Stimulated activated CD8-positive, alpha-beta memory T cell treated with anti-CD3 and anti-CD28 coated beads, Interleukin-4, amount 100 ng/mL, for 1 hour (primary cell): ENCODE measurements at places on chromosomes 13 and 19.

- no peak for DNase-seq
Measured at GRCh38 chr13:52070929-52071523, 46.5 kb downstream of the UTP14C start.

DNA sequence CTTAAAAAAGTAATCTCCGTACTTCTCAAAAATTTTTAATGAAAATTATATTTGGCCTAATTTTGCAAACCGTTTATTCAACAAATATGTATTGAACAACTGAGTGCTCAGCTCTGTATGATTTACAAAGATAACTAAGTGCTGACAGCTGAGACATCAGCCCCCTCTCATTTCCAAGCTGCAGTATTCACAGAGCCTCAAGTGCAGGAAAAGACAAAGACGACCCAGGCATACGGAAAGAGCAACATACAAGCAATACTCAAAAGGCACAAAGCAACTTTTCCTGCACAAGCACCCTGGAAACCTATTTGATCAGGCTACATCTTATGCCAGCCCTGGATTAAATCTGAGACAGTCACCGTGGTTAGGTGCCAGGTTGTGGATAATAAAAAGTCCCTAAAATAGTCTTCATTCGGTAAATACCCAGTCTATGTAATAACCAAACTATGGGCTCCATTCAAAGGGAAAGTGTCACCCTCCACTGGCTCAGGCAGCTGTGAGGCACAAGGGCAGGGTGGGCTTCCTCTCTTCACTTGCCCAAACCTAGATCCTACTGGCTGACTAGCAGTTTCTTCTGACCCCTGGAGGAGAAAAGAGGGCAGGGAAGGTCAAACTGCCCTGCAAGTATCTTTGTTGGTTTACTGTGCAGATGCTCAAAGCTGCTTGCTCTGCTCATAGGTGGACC, 65.5 kb downstream of the TBC1D4 start:
- DNase-seq = no peak

DNA sequence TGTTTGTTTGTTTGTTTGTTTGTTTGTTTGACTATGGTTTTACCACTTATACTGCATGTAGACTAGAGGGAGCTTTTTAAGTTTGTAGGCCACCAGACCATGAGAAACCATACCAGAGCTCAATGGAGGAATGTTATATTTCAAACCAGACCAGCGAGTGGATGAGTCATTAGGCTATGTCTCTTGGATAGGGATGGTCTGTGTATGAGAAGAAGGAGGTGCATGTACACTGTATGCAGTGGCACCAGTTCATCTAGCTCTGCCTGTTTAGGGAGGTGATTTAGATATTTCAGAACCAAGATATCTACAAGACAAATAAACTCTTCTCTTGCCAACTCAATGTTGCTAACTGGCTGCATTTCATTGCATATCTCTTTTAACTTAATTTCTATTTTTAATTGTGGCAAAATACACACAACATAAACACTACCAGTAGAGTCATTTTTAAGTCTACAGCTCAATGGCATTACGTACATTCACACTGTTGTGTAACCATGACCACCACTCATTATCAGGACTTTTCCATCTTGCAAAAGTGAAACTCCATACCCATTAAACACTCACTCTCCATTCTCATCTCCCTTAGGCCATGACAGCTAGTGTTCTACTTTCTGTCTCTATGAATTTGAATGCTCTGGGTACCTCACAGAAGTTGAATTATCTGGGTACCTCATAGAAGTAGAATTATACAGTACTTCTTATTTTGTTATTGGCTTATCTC, 29.2 kb downstream of the SYDE1 start:
- no peak for DNase-seq

- peak; percentile 61 for DNase-seq
Measured at GRCh38 chr19:44689290-44690130, 9.4 kb upstream of the CEACAM16 start.

GRCh38 chr13:99977334-99977911, 4.2 kb upstream of the ZIC2 start:
- no peak for DNase-seq

DNA sequence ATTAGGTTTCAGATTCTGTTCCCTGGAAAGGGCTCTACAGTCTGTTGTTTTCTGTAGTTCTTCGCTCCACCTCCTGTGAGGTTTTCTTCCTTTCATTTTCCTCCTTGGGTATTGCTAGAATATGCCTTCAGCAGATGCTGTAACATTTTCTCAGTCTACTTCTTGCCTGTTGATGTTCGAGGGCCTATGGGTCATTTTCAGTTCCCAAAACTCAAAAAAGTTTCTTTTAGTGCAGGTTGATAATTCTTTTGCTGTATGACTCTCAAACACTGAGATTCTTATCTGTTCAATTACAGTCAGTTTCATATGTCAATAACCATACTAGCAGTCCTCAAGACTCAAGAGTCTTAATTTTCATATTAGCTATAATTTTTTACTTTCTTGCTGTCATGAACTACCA, 268.3 kb downstream of the RFC3 start:
- no peak for DNase-seq

DNA sequence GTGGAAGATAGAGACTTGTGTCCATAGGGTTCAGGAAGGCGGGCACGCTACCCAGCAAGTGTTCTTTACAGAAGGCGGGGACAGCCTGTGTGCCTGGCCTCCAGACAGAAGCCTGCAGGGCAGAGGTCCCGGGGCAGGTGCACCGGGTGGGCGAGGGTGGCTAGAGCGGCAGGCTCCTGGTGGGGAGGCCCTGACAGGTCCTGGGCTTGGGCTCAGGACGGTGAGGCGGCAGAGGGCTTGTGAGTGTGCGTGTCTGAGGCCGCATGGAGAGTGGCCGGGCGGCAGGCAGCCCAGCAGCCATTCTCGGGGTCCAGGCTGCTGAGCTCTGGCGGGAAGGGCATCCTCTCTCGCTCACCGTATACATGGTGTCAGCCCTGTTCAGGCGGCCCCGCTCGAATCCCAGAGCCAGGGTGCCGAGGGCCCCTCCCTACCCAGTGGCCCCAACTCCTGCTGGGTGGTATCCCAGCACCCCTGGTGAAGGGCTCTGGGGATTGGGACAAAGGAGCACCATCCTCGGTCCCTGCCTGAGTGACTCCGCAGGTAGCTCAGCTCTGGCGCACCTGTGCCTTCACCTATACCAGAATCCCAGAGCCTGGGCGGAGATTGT, 3.0 kb upstream of the AMH start:
- no peak for DNase-seq

- peak; percentile 57 for DNase-seq
Measured at GRCh38 chr19:40613690-40614621, 12.8 kb downstream of the LTBP4 start.

DNA sequence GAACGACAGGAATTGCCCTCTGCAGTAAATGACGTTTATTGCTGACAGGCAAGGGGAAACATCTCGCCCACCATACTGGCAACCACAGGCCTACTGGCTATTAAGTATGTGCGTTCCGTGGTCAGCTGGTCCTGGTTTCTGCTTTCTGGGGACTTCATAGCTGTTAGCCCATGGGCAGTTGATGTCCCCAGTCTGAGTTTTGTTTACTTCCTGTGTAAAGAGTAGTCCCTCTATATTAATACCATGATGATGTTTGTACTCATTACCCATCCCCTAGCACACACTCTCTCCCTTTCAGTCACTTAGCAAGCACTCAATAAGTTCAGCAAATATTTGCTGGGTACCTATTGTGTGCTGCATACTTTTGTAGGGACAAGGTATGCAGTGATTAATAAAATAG, 6.5 kb upstream of the MIA start:
- DNase-seq = no peak

GRCh38 chr19:6433663-6434062, at the start of gene SLC25A41:
Gene SLC25A41 (minus strand): TSS chr19:6433763. CDS start chr19:6433693, 70 bp downstream.
- DNase-seq = no peak

GRCh38 chr19:6108721-6109633, 1.3 kb downstream of the RFX2 start:
- DNase-seq = no peak
